Stimulated activated CD8-positive, alpha-beta memory T cell treated with anti-CD3 and anti-CD28 coated beads, Interleukin-7, amount 100 ng/mL, for 1 hour (primary cell): ENCODE measurements at places on chromosomes 5 and 9.

- no peak for DNase-seq
Observed at GRCh38 chr5:36529142-36529541, 77.3 kb upstream of the SLC1A3 start.

DNA sequence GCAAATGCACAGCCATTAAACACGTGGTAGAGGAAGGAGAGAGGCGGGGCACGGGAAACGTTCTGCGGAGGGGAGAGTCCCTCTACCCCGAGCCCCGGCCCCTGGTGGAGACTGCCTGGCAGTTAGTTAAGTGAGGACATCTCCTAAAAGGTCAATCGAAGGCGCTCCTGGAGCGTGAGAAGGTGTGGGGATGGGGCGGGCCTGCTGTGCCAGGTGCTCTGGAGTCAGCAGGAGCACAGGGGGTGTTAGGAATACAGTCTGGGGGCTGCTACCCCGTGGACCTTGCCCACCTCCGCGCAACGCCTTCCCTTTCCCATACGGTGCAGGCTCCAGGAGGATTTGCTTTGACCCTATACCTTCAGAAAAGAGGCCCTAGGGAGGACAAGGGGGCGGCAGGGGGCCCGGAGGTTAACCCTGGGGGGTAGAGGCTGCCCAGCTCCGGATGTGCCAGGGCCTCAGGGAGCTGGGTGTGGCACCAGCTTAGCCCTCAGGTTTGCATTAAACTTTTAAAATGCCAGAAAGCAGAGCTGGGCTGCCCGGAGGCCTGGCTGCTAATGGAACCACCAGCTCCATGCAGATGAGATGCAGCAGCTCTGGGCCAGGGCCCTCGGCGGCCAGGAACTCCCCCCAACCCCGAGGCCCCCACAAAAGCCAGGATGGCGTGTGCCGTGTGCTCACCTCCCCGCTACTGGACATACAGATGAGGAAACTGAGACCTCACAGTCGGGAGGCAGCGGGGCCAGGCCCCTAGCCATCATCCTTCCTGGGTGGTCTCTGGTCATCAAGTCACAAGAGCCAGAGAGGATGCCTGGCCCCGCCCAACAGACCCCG is 39.2 kb downstream of the NACC2 start:
- no peak for DNase-seq

GRCh38 chr5:115686738-115687074 is 60.9 kb upstream of the TMED7 start:
- no peak for DNase-seq

DNA sequence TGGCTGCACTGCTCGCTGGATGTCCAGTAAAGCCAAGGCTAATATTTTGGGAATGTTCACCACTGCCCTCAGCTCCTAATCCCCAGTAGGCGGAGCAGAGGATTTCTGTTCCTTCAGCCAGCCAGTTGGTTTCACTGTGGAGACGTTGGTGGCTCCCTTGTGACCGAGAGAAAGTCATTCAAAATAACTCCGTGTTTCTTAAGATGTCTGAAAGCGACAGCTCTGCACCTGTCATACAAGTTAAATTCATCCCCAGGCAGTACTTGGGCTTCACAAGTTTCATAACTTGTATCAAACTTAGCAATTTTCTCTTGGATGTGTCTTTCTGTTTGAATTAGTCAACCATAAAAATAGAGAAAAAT is 382 bp upstream of the CDKN2B start:
- no peak for DNase-seq

- DNase-seq: no peak
Observed at GRCh38 chr9:130681769-130682420, 11.7 kb upstream of the EXOSC2 start.

GRCh38 chr9:107067739-107068416 is 204.9 kb downstream of the ZNF462 start:
- DNase-seq: no peak

DNA sequence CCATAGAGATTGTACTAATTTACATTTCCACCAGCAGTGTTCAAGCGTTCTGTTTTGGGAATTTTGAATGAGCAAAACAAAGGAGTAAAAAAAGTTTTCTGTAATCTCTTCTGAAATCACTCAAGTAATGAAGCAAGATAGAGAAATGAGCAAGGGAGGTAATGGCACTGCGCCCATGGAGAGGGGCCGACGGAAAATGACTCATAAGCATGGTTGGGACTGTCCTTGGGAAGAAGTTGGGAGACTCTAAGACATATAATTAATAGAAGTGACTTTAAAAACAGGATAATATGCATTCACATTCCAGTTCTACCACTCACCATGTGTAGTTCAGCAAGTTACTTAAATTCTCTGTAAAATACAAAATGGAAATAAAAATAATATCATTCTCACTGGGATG is 62.5 kb upstream of the C5orf46 start:
- DNase-seq: no peak
